Uterus (tissue), 4 donors: ENCODE measurements at places on chromosomes 4 and X. TPM values are rescaled to one million over a fixed set of nuclear protein-coding genes. Genes with fewer than 3 reads are reported as not detected.

DNA sequence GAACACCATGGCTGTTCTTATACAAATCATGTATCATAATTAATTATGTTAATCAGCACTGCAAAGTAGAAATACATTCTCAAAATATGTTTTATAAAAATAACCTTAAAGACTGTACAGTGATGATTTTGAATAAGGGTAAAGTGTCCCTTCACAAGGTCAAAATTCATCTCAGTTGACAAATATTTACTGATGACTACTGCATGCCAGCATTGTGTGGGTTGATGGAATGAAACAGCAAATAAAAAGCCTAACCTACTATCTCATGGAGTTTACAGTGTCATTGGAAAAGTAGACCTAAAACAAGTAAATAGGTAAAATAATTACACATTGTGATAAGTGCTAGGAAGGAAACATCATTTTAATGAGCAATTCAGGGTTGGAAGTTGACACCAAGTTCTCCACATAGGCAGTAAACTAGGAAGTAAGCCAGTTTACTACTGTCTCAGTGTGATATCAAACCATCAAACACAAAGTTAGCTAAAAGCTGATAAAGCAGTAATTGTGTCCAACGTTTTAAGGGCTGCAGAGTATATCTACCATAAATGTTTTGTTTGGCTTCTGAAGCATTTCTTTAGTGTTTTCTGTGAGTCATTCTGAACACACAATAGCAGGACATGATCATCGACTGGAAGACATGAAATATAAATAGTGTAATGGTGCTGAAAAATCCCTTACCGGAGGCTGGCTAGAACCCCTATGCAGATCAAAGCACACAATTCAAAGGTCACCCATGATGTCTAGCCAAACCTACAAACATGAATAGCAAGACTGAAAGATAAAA is 221.8 kb downstream of the DACH2 start:
- no peaks in the 10 kb centered on the region for H3K36me3 ChIP-seq
- no peak overlapping the region for H3K27ac ChIP-seq
- no peak for DNase-seq
- H3K27me3 ChIP-seq: no peaks in the 10 kb centered on the region
- no peak overlapping the region for H3K4me3 ChIP-seq
- no peaks in the 10 kb centered on the region for H3K4me1 ChIP-seq

DNA sequence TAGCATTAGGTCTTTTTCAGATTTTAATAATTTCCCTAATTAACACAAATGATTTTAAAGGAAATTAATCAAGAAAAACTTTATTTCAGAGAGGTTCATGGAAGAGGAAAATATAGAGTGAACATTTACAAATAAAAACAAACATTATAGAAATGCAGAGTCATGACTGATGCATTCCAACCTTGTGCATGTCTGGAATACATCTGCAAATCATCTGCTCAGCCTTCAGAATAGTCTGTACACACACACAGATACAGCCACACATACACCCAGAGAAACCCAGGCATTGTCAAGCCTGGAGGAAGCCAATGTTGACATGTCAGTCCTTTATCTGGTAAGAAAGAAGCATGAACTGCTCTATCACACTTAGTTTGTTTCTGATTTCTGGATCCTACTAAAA is 61.3 kb upstream of the NFKB1 start:
- H3K27ac ChIP-seq: peak overlapping the region; percentile 78
- no peak overlapping the region for H3K4me3 ChIP-seq
- no peaks in the 10 kb centered on the region for H3K36me3 ChIP-seq
- no peaks in the 10 kb centered on the region for H3K27me3 ChIP-seq

- H3K4me3 ChIP-seq: no peak overlapping the region
- no peaks in the 10 kb centered on the region for H3K4me1 ChIP-seq
- H3K27me3 ChIP-seq: no peaks in the 10 kb centered on the region
- no peak overlapping the region for H3K27ac ChIP-seq
These were observed 270.5 kb upstream of the PPARGC1A start for GRCh38 chr4:24160358-24160757.

GRCh38 chr4:77284036-77284435 is 127.0 kb downstream of the CCNG2 start:
- no peaks in the 10 kb centered on the region for H3K4me1 ChIP-seq
- no peak overlapping the region for H3K4me3 ChIP-seq
- no peak for DNase-seq
- H3K27ac ChIP-seq: no peak overlapping the region

DNA sequence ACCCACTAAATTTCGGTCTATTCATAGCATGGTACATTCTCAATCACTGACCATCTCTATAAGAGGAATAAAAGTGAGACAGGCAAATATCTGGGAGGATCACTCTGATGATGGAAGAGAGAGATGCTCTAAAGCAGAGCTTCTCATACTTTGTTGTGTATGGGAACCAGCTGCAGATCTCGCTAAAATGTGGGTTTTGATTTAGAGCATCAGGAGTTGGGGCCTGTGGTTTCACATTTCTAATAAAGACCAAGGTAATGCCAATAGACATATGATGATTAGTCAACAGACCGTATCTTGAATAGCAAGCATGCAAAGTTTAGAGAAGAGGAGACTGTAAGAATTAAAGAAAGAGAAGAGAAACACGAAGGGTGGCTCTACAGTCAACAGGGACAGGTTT is 107.4 kb upstream of the FTHL17 start:
- H3K36me3 ChIP-seq: no peaks in the 10 kb centered on the region
- no peaks in the 10 kb centered on the region for H3K4me1 ChIP-seq
- no peaks in the 10 kb centered on the region for H3K27me3 ChIP-seq
- no peak overlapping the region for H3K27ac ChIP-seq
- DNase-seq: no peak
- H3K4me3 ChIP-seq: no peak overlapping the region

GRCh38 chr4:8125526-8126056 is 33.0 kb downstream of the ABLIM2 start:
- H3K4me3 ChIP-seq: no peak overlapping the region
- H3K4me1 ChIP-seq: no peaks in the 10 kb centered on the region
- no peaks in the 10 kb centered on the region for H3K27me3 ChIP-seq

GRCh38 chr4:94686086-94686485 is 71.7 kb upstream of the BMPR1B start:
- H3K27ac ChIP-seq: no peak overlapping the region
- H3K27me3 ChIP-seq: no peaks in the 10 kb centered on the region
- no peak for DNase-seq
- no peaks in the 10 kb centered on the region for H3K4me1 ChIP-seq
- H3K36me3 ChIP-seq: no peaks in the 10 kb centered on the region

DNA sequence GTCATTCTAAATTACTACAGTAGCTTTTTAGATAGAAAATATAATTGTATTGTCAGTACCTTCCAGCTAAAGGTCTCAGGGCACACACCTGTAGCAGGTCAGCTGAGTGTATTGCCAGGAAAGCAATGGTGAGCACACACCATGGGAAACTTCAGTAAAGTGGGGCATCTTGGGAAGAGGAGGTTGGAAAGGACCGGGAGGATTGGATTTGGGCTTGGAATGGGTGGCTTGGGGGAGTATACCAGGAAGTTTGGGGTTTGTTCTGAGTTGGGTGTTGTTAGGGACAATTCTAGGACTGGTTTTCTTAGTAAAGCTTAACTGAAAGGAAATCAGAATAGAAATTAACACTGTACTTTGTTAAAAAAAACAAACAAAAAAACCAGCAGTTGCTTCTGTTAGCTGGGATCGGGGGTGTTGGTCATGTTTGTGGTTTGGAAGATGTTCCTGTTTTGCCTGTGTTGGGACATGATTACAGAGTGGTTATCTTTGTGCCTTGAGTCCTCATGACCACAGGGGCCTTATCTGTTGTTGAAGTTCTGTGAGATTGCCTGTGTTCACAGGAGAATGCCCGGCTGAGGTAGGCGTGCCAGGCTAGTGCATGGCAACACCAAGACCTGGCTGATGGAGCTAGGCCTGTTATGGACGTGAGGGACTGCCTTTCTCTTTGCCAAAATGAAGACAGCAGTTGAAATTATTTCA is 35.1 kb downstream of the PRIMPOL start:
- no peaks in the 10 kb centered on the region for H3K4me1 ChIP-seq
- H3K4me3 ChIP-seq: no peak overlapping the region
- H3K36me3 ChIP-seq: no peaks in the 10 kb centered on the region
- no peak for DNase-seq
- no peaks in the 10 kb centered on the region for H3K27me3 ChIP-seq
- H3K27ac ChIP-seq: no peak overlapping the region

DNA sequence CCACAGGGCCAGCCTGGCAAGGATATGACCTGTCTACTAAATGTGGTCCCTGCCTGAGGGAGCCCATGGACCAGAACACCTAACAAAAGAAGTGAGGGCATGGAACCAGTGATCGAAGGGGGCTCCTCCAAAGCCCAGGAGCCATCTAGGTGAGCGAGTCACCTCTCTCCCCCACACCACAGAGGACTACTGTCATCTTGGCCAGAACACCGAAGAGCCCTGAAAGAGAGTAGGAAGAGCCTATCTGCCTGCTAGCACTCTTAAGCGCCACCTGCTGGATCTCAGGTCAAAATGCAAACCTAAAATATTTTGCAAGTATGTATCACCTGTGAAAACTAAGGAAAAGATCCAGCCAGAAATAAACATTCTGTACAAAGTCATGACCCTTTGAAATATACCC is 137.9 kb upstream of the ZXDB start:
- no peak overlapping the region for H3K4me3 ChIP-seq
- no peaks in the 10 kb centered on the region for H3K4me1 ChIP-seq
- no peak for DNase-seq
- H3K27me3 ChIP-seq: no peaks in the 10 kb centered on the region
- H3K27ac ChIP-seq: no peak overlapping the region
- no peaks in the 10 kb centered on the region for H3K36me3 ChIP-seq

GRCh38 chr4:165612936-165613335 is 234.1 kb downstream of the CPE start:
- H3K4me3 ChIP-seq: no peak overlapping the region
- no peaks in the 10 kb centered on the region for H3K27me3 ChIP-seq
- H3K27ac ChIP-seq: peak overlapping the region; percentile 20
- no peaks in the 10 kb centered on the region for H3K4me1 ChIP-seq
- no peaks in the 10 kb centered on the region for H3K36me3 ChIP-seq

GRCh38 chrX:29233592-29234183 is 646.4 kb downstream of the IL1RAPL1 start:
- no peak for DNase-seq
- no peaks in the 10 kb centered on the region for H3K36me3 ChIP-seq
- H3K4me3 ChIP-seq: no peak overlapping the region
- peaks cover 4% of the 10 kb centered on the region for H3K27me3 ChIP-seq

DNA sequence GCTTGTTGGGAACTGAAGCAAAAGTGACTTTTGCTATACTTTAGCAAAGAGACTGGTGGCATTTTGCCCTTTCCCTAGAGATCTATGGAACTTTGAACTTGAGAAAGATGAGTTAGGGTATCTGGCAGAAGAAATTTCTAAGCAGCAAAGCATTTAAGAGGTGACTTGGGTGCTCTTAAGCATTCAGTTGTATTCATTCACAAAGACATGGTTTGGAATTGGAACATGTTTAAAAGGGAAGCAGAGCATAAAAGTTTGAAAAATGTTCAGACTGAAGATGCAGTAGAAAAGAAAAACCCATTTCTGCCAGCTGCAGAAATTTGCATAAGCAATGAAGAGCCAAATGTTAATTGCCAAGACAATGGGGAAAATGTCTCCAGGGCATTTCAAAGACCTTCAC is 21.6 kb downstream of the AIMP1 start:
- no peaks in the 10 kb centered on the region for H3K36me3 ChIP-seq
- H3K4me3 ChIP-seq: no peak overlapping the region
- no peaks in the 10 kb centered on the region for H3K4me1 ChIP-seq
- H3K27ac ChIP-seq: no peak overlapping the region
- DNase-seq: no peak

GRCh38 chr4:96009427-96010119 is 169.7 kb downstream of the PDHA2 start:
- H3K36me3 ChIP-seq: no peaks in the 10 kb centered on the region
- no peak overlapping the region for H3K4me3 ChIP-seq
- H3K27me3 ChIP-seq: no peaks in the 10 kb centered on the region

- DNase-seq: no peak
- no peaks in the 10 kb centered on the region for H3K36me3 ChIP-seq
- H3K27ac ChIP-seq: no peak overlapping the region
- no peaks in the 10 kb centered on the region for H3K4me1 ChIP-seq
- no peaks in the 10 kb centered on the region for H3K27me3 ChIP-seq
- no peak overlapping the region for H3K4me3 ChIP-seq
These were observed 4.9 kb upstream of the ZNF630 start for GRCh38 chrX:48076343-48076742.

DNA sequence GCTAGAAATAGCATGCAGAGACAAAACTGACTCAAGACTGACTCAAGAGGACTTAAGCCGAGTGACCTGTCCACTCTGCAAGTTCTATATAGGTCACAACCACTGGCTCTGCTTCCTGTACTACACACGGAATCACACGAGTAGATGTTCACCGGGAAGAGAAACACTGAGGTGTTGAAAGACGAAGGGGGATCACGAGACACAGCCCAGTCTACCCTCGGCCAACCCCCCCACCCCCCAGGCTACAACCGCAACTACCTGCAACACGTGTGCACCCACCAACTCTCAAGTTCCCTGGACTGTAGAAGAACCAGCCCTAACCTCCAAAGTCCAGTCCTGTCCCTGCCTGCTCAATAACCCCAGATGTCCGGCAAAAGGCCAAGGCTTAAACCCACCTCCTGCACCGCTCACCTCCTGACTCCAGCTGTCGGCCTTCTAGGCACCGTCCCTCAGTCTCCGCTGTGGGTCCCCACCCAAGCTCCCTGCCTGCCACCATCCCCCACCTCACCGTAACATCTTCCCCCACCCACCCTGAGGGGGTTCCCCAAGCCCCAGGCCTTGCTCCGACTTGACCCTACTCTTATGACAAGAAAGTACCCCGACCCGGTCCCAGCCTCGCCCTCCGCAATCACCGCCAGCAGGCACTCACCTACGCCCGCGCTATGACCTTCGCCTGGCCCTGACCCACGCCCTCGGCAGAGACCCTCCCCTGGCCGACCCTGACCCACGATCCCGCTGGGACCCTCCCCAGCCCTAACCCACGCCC is 739 bp downstream of the GAK start:
- H3K4me1 ChIP-seq: peaks cover 15% of the 10 kb centered on the region
- peak overlapping the region; percentile 50 for H3K27ac ChIP-seq
- H3K27me3 ChIP-seq: no peaks in the 10 kb centered on the region
- DNase-seq: no peak

DNA sequence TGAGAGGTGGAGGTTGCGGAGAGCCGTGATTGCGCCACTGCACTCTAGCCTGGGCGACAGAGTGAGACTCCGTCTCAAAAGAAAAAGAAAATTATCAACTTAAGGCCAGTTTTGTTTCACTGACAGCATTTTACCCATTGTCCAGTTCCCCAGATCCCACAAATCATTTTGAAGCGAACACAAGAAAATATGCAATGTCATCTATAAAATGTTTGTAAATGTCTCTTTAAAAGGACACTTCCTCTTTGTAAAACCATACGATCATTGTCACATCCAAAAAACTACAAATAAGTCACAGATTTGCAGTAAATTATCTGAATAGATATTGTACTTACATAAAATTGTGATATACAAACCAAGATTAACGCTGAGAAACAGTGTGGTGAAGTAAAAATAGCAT is 147.6 kb downstream of the ATRX start:
- H3K27me3 ChIP-seq: no peaks in the 10 kb centered on the region
- no peaks in the 10 kb centered on the region for H3K4me1 ChIP-seq
- H3K4me3 ChIP-seq: no peak overlapping the region
- no peak overlapping the region for H3K27ac ChIP-seq
- H3K36me3 ChIP-seq: no peaks in the 10 kb centered on the region

GRCh38 chr4:70372760-70373159 is 10.2 kb upstream of the SMR3B start:
- no peaks in the 10 kb centered on the region for H3K4me1 ChIP-seq
- H3K4me3 ChIP-seq: no peak overlapping the region
- DNase-seq: no peak

HS6ST2 gene
- total RNA-seq: 0.77 TPM

SMC1A gene
- total RNA-seq: 85.5 TPM

NWD2 gene
- total RNA-seq: 0.14 TPM

ACE2 gene
- not detected for total RNA-seq

SUV39H1 gene
- 0.59 TPM for total RNA-seq

PLCXD1 gene
- 11.8 TPM for total RNA-seq

GABRA4 gene
- 0.35 TPM for total RNA-seq
